ENCODE measurements at places on chromosomes 3 and 15.
A peak's percentile ranks its signal among the peaks of the same experiment; 100 is the strongest.

GRCh38 chr3:99875929-99876841 lies 58.5 kb downstream of the CMSS1 start:
- peak; percentile 84 for DNase-seq

GRCh38 chr3:14548321-14548729 lies 8.2 kb upstream of the GRIP2 start:
- DNase-seq, result peak; percentile 56

DNA sequence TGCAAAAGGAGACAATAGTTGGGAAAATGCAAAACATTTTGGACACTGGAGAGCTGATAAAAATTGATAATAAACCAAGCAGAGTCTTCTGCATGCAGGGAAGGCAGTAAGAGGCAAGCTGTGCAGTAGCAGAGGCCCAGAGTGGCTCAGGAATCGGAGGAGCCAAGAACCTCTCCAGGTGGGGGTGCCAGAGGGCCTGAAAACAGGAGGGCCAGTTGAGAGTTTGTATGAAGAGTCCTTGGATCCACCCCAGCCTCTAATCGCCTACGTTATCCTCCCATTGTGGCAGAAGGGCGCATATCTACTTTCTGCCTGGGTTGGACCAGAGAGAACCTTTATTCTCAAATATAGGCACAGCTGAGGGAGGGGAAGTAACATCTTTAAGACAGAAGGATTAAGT lies 48.9 kb upstream of the RBP1 start:
- no peak for DNase-seq

GRCh38 chr15:99105514-99106341 lies 848 bp downstream of the SYNM start:
- peak; percentile 24 for DNase-seq

DNA sequence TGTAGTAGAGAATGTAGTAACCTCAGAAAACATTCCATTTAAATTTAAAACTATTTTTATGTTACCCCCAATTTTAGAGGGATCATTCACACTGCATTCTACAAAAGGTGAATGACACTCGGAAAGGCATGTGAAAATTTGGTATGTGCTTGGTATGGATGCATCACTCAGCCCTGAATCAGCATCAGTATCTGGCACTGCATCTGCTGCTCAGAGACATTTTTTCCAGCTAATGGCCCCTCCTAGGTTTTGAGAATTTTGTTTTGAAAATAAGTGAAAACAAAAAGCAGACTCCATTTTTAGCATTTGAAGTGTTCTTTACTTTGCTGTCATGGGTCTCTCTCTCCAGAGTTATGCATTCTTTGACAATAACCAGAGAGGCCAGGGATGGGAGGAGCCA lies 15.6 kb upstream of the WWTR1 start:
- DNase-seq, result no peak

- DNase-seq, result no peak
Measured at GRCh38 chr3:31412832-31413231, 119.9 kb upstream of the STT3B start.

- DNase-seq, result peak; percentile 72
Measured at GRCh38 chr15:52150871-52151270, 38.3 kb upstream of the BCL2L10 start.

GRCh38 chr3:156187146-156187769 lies 66.9 kb downstream of the KCNAB1 start:
- no peak for DNase-seq

GRCh38 chr3:67654844-67655177 lies 399 bp upstream of the SUCLG2 start:
- DNase-seq, result no peak

- peak; percentile 41 for DNase-seq
Measured at GRCh38 chr3:38114875-38115644, 21.9 kb downstream of the ACAA1 start.

- no peak for DNase-seq
Measured at GRCh38 chr3:82390868-82391267, 629.4 kb upstream of the GBE1 start.

- DNase-seq, result no peak
Measured at GRCh38 chr3:14837186-14837877, 18.6 kb downstream of the FGD5 start.

DNA sequence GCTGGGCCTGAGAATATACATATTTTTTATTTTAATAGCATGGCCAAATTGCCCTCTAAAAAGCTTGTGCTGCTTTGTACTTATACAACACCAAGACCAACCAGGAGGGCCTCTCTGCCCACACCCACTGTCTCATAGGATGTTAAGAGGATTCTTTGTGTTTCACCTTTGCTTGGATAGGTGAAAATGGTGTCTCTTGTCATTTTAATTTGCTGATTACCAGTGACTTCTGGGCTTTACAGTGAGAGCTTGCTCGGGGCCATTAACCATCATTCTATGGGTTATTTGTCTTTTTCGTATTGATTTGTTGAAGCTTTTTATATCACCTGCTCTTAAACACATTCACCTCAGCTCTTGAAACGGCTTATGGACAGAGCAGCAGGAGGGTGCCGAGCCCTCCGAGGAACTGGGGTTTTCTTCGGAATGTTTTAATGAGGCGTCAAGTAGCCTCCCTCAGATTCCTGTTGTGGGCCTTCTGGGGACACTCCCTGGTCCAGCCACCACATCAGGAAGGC lies 10.5 kb downstream of the PTH1R start:
- no peak for DNase-seq

- DNase-seq, result no peak
Measured at GRCh38 chr15:38531509-38531908, 33.1 kb downstream of the RASGRP1 start.

DNA sequence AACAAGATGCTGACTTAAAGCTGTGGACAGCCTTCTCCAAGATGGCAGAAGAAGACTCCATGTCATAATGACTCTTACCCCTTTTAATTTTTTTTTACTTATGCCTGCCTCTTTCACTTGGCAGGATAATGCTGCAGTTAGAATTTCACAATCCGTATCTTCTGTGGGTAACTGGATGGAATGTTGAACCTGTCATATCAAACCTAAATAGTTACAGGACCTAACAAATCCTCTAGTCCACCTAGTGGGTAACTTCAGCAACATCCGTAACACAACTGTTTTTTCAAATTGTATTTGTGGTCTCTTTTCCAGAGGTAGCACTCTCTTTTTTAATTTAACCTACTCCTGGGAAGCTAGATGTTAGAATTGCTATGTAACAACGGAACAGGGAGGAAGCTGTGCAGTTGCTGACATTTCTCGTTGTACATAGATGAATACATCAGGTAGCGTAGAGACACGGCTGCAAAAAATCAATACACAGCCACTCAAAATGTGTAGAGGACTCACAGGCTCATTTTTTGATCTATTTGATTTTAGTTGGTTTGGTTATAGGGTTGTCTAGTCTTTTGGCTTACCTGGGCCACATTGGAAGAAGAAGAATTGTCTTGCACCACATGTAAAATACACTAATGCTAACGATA lies 43.9 kb upstream of the TRPM1 start:
- DNase-seq, result no peak

DNA sequence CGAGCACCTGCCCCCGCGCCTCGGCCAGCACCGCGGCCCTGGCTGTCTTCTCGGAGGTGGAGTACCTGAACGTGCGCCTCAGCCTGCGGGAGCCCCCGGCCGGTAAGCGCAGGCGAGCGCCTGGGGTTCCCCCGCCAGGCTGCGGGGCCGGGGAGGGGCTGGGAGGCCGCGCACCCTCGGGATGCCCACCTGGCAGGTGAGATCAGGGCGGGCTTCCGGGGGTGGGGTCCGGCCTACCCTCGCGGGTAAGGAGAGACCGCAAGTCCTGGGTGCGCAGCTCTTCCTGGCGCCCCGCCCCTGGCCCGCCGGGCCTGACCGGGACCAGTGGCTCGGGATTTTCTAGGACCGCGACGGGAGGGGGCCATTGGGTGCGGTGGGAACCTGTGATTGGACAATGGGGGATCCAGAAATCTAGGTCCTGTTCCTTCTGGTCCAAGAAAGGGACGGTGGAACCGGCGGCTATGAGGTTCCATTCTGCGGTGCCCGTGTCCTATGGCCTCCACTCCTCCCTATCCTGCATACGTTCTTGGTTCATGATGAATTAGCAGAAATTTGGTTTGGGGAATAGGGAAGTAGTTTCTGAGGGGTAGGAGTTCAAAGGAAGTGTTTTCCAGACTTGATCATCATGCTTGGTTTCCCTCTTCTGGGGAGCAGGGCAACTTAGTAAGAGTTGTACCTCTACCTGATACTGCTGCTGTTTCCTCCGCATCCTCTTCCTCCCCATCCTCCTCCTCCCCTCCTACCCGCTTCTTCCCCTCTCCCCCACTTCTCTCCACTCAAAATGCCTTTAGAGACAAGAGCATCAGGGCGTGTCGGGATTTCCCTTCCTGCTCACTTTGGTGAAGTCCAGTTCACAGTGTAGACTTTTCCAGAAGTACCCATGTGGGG lies 808 bp downstream of the ARRDC4 start:
- DNase-seq, result peak; percentile 15

GRCh38 chr15:74468341-74469032 lies 7.5 kb upstream of the UBL7 start:
- DNase-seq, result no peak

GRCh38 chr3:176431038-176431418 lies 766.3 kb downstream of the TBL1XR1 start:
- DNase-seq, result no peak

GRCh38 chr3:185152410-185153170 lies at the start of gene C3orf70:
TSS of gene C3orf70 (minus strand) at chr3:185153060. CDS start at chr3:185152823, 237 bp downstream.
- peak; percentile 62 for DNase-seq

GRCh38 chr3:186180151-186180550 lies 71.3 kb upstream of the ETV5 start:
- no peak for DNase-seq

DNA sequence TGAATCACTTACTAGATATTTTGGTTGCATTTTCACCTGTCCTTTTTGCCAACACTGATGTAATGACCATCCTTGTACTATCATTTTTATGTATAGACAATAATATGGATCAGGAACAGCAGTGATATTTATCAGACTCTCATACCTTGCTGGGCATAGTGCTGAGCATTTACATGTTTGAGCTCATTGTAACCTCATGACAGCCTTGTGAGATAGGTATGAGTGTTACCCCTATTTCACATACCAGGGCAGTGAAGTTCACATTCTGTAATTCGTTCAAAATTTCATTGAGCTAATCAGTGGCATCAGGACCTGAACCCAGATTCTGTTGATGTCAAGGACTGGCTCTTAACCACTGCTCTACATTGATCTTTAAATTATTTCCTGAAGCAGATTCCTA lies 221.5 kb upstream of the TBL1XR1 start:
- no peak for DNase-seq

DNA sequence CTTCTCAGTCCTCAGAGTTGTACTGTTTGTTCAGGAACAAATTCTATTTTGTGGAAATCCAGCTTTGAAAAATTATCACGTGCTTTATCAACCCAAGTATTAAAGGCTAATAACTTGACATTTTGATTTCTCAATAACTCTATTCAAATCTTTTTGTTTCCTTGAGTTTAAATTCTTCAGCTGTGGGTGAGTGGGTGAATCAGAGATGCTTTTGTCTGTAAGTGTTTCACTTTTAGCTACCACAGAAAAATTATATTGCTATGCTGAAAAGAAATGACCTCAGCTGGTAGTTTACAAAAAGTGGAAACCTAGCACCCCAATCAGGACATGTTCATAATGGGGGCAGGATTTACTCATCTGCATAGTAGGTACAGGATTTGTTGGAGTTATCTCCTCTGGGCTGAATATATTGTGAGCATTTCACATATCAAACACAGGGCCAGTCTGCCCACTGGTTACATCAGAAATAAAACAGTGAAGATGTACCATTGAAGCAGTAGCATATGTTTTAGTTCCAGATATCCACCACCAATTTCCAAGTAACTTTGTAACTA lies 30.5 kb downstream of the MINDY4B start:
- no peak for DNase-seq

- no peak for DNase-seq
Measured at GRCh38 chr3:144502402-144502801, 530.8 kb downstream of the DIPK2A start.

Data from germinal center (tissue), 1 donor.